T-cell (primary cell): ENCODE measurements at places on chromosomes 12 and 14.

DNA sequence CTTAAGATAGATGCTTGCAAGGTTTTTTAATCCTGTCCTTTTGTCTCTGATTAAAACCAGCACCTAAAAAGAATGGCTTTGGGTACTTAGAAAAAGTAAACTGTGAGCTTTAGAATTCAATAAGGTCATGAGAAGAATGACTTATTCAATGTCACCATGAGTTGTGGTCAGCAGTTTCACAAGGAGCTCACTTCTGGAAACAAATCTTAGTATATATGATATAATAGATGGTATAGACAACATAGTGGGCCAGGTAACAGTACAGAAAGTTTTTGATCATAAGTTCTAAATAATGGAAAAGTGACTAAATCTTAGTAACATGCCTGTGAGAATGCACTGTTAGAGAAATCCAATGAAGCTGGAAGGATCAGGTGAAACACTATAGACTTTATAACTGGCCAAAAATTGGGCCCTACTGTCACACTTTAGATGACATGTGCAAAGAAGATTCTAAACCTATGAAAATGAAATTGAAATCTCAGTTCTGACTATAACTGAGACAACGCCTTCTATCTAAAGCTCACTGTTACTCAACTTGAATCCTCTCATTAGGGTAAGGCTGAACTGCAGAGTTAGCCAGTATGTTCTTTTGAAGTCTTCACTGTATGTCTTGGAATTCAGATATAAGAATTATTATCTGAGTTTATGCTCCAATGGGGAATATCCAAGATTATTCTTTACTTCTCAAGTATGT lies 42.4 kb upstream of the RAD51AP1 start:
- DNase-seq = no peak

DNA sequence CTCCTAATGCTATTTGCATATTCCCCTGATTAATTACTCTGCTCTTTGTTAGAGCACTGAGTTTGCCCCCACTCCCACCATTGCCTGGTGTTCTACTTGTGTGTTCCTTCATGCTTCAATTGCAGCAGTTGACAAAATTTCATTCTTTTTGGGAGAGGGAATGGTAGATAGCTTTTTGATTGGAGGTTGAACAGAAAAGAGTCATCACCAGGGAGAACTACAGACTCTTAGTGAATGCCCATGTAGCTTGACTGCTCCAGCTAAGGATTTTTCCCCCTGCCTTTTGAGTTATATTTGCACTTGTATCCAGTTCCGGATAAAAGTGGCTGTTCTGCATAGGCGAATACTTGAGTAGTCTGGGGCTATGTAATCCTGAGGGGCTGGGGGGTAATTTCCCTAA lies 183.9 kb downstream of the ETNK1 start:
- DNase-seq = no peak

GRCh38 chr14:77574446-77575115 lies 41.9 kb downstream of the SPTLC2 start:
- DNase-seq = no peak

DNA sequence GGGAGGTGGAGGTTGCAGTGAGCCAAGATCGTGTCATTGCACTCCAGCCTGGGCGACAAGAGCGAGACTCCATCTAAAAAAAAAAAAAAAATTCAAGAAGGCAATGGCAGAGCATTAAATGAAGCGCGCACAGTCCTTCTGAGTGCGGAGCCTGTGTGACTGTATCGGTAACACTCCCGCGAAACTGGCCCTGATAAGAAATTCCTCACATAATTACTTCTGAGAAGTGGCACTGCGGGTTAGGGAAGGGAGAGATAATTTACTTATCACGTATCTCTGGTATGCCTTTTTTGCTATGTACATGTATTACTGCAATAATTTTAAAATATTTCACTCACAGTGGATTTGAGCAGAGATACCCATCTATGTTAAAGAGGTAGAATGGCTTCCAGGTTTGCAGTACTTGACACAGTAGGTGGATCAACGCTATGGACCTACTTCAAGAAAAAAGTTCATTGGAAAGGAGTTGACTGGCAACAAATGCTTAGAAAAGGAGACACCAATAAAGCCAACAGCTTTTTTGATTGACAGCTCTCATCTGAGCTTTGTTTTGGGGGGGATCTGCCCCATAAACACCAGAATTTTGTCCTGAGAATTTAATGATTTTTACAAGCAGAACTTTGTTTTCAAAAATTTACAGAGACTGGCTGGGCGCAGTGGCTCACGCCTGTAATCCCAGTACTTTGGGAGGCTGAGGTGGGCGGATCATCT lies 29.2 kb upstream of the SPTLC2 start:
- no peak for DNase-seq

DNA sequence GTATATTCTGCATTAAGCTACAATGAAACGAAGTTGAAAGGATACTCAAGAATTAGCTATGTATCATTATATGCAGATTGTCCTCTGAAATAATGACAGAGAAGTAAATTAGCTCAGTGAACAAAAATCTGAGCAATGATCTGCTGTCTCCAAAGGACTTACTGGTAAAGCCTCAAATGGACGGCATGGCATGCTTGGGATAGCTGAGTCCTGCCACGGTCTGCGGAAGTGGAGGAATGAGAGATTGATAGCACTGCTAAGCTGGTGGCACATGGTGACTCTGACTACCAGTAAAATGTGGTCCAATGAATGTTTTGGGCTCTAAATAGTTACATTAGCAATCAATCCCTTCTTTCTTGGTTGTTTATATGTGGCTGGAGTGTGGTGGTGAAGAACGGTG lies 3.7 kb upstream of the DENND5B start:
- DNase-seq = no peak

DNA sequence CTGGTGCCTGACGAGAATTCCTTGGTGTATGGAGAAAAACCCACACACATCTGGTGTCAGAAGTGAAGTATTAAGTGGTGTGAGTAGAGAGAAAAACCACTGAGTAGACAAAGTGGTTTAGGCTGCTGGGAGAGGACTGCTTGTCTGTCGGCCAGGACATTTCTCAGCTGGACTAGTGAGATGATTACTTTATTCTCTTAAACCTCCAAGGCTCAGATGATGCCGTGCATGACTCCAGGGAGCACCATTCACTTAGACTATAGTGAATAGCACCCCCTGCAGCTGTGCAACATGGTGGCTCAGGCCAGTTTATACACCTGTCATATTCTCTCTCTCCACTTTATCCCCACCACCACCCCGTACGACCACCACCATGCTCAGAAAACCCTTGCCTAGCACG lies 28.5 kb upstream of the NFYB start:
- no peak for DNase-seq

GRCh38 chr14:35689000-35689460 lies 120.1 kb downstream of the RALGAPA1 start:
- DNase-seq = no peak

GRCh38 chr14:97956581-97957340 lies 1159.6 kb downstream of the VRK1 start:
- DNase-seq = no peak

GRCh38 chr12:56932146-56932545 lies 2.1 kb downstream of the SDR9C7 start:
- no peak for DNase-seq

GRCh38 chr12:2582631-2583030 lies 212.1 kb upstream of the FKBP4 start:
- DNase-seq = no peak
